ENCODE measurements at places on chromosomes 13 and 19.

GRCh38 chr13:48586591-48587103, 53.8 kb upstream of the RCBTB2 start:
- DNase-seq: no peak

- DNase-seq: no peak
Observed at GRCh38 chr19:56404705-56405056, 549 bp downstream of the ZNF583 start.

DNA sequence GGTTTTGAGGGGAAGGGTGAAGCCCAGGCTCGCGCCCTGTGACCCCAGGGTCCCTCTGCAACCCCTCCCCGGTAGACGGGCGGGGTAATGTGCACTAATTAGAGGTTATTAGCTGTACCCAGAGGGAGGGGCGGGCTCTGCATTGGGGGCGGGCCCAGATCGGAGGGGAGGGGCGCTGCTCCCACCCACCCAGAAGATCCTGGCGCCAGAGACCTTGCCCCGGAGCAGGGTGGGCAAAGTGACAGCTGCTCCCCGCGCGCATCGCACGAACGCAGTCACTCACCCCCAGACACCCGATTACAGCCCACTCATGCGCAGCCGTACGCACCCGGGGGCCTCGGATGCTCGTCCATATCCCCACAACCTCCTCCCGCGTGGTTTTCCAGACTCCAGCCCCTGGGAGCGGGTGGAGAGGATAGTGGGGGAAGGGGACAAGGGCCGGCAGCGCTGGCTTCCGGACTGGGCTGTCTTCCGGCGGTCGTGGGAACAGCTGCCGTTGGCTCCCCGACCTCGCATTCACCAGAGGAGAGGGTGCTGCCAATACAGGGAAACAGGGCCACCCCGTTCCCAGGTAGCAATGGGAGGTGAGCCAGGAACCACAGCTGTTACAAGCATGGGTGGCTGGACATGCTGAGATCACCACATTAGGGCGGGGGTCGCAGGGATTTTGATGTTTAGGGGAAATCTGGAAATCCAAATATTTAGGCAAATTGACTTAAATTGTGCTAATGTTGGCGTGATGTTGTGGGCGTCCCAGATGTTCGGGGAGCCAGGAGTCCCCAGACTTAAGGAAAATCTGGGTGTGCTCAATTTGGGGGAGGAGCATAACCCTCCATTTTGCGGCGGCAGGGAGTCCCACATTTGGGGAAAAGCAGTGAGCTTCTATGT, 2.9 kb upstream of the HOOK2 start:
- DNase-seq: peak; percentile 62

- DNase-seq: no peak
Observed at GRCh38 chr13:114269281-114269770, 12.1 kb upstream of the UPF3A start.

GRCh38 chr13:47310401-47310800, 413.5 kb upstream of the HTR2A start:
- DNase-seq: no peak

- peak; percentile 86 for DNase-seq
Observed at GRCh38 chr19:54168174-54168917, 4.6 kb downstream of the TMC4 start.

DNA sequence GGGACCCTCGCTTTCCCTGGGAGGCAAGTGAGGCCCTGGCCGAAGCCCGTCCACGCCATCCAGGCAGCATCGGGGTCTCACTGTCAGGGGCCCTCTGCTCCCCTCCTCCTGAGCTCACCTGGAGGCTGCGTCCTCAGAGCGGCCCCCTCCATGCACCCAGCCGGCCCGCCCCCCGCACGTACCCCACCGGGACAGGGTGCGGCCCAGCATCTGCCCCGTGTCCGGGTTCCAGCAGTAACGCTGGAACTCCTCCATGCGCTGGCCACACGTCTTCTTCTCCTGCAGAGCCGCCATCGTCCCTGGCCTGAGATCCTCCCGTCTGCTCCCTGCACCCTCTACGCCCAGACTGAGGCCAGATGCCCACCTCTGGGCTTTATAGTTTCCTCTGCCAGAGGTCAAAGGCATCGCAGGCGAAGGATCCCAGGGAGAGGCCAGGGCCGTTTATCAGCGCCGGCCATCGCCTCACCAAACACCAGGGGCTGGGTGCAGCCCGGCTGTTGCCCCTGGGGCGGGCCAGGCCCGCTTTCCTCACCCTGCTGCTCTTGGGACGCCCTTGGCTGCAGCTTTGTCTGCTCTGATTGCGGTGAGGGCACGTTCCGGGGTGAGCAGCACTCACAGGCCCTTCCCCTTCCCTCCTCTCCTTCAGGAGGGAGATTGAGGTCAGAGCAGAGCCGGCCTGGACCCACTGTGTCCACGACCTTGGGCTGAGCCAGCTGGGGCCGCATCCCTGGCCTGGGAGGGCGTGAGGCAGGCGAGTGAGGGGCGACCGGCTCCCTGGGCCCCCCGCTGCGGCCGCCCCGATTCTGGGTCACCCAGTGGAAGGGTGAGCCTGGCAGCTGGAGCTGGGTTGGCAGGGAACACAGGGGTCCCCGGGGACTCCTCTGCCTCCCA, at the start of gene ATP4B:
TSS of gene ATP4B (minus strand) at position 348 of the 891 bp plus-strand sequence. CDS start at position 294, 54 bp downstream.
- DNase-seq: no peak
